ENCODE measurements at places on chromosomes 1 and 21.

DNA sequence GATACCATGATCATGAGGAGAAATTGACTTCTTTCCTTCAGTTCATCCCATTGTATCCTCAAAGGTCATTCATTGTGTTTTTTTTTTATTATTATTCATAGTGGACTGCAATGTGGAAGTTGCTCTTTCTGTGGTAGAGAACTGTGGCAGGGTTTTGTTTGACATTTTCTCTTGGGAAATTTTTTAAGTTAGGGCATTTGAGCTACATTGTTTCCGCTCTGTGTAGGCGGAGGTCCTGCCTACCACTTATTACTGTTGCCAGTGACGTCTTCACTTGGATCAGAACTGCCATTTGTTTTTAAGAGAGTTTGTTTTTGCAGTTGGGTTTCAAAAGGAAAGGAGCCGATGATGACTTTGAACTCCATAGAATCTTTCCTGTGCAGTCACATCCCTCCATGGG is 287.4 kb upstream of the FMN2 start:
- no peak for DNase-seq

- DNase-seq, result no peak
Measured at GRCh38 chr1:227894831-227895451, 52.8 kb downstream of the WNT9A start.

GRCh38 chr1:203351037-203351625 is at the start of gene FMOD:
Gene FMOD, minus strand, starts transcription at chr1:203351122. Its CDS starts 2,852 bp downstream, at chr1:203348270.
- no peak for DNase-seq

GRCh38 chr1:108089477-108089876 is 110.7 kb downstream of the SLC25A24 start:
- no peak for DNase-seq

DNA sequence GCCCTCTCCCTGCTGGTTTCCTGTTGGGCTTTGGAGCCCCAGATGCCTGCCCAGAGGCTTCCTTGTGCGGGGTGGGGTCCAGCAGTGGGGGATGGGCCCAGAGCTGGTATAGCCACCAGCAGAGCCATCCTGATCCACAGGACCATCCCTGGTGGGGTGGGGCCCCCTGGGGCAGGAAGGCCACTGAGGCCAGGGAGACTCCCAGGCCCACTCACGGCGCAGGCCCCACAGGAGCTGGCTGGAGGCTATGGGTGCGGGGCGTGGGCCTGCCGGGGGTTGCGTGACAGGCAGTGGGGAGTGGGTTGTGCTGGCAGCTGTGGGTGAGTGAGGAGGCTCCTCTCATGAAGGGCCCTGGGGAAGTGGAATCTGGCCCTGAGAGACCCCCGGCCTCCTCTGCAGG is 5.7 kb downstream of the LRRC3 start:
- no peak for DNase-seq

- DNase-seq, result no peak
Measured at GRCh38 chr1:51551081-51551480, 32.0 kb upstream of the EPS15 start.

DNA sequence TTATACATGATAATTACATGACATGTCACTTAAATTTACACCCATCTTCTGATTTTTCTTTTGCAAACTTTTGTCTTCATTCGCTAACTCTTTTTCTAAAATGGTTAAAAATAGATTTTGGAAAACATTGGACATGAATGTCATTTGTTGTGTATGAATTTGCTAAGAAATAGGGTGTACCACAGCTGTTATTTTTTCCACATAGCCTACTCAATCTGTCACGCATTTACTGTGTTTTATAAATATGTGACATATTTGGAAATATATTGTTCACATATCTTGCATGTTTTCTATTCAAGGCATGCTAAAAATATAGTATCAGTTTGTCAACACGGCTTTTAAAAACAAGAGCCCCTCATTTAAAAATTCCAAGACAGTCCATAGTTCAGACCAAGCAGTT is 47.9 kb upstream of the TARBP1 start:
- DNase-seq, result no peak

- no peak for DNase-seq
Measured at GRCh38 chr1:29525941-29526340, 289.6 kb downstream of the PTPRU start.
